ENCODE measurements at places on chromosomes 7 and 10. TPM values are rescaled to one million over a fixed set of nuclear protein-coding genes. Genes with fewer than 3 reads are reported as not detected.

DNA sequence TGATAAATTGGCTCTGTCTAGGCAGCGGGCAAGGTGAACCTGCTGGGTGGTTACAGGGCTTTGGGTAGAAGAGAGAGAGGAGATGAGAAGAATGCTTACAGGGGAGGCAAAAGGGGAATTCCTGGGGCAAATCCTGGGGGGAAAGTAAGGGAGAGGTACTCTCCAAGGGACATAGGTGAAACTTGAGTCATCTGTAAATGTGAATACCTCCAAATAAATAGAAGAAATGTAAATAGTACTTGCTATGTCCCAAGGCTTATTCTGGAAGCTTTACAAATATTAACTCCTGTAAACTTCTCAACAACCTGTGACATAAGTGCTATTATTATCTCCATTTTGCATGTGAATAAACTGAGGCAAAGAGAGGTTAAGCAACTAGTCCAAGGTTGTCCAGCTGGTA lies 57.7 kb upstream of the CDK13 start:
- no peak for DNase-seq

- no peak for DNase-seq
These were observed 4.0 kb upstream of the DIP2C start for GRCh38 chr10:693506-693905.

DNA sequence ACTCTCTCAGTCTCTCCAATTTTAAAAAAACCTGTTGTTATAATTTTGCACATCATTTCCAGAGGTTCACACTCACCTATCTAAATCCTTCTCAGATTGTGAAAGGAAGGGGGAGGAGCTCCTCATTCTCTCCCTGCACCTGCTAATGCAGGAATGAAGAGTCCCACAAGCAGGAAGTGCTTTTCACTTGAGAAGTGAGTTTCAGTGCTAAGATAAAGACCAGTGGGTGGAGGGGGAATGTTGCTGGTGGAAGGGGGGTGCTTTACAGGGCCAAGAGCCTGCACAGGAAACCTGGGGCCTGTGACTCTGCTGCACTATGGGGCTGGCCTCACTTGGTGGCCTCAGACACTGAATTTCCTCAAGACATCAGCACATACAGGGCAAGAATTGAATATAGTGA lies 176.4 kb downstream of the PTPN20 start:
- DNase-seq: no peak

DNA sequence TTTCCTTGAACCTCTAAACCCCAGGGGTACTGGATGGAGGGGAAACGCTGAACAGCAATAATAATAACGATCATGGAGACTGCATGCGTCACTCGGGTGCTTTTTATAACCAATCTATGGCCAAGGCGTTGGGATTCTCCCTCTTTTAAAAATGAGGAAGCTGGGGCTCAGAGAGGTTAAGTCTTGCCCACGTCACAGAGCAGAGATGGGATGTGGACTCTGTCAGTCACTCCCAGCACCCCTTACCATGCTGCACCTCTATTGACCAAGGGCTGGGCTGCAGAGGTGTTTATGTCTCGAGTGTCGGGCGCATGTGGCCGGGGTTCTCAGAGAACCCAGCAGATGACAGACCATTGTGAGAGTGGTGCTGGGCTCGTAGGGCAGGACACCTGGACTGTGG lies 129.9 kb downstream of the CDH23 start:
- no peak for DNase-seq

The ARF5 gene
- total RNA-seq: 102 TPM

The POMZP3 gene
- 17.1 TPM for total RNA-seq

All from natural killer cell (primary cell).